Hair follicle dermal papilla cell (primary cell): ENCODE measurements at places on chromosomes 4 and X. TPM values are rescaled to one million over a fixed set of nuclear protein-coding genes. Genes with fewer than 3 reads are reported as not detected.

Gene NLRP2B
- not detected in 2 replicates for total RNA-seq

Gene THAP9
- total RNA-seq, result 5.0 and 5.7 TPM in 2 replicates

Gene CDKL2
- 4.9 and 5.7 TPM in 2 replicates for total RNA-seq

Gene RAB33A
- 0.49 and 0.65 TPM in 2 replicates for total RNA-seq

Gene NCAPG
- 3.6 and 5.4 TPM in 2 replicates for total RNA-seq

Gene CAMK2D
- total RNA-seq, result 142 and 161 TPM in 2 replicates

Gene HTRA3
- 4.6 and 8.1 TPM in 2 replicates for total RNA-seq

Gene ABLIM2
- total RNA-seq, result 0.12 TPM in 1 of 2 replicates, not detected in the other

Gene COQ2
- 7.3 and 8.4 TPM in 2 replicates for total RNA-seq

Gene MAGEA6
- not detected in 2 replicates for total RNA-seq

Gene CCNB3
- total RNA-seq, result 0.36 and 2.9 TPM in 2 replicates

Gene APBB2
- total RNA-seq, result 73.8 and 85.2 TPM in 2 replicates
